Caudate nucleus (tissue), 63 donors: ENCODE measurements at places on chromosomes 5 and 9.

GRCh38 chr9:107750741-107751566 is 261.4 kb upstream of the KLF4 start:
- peak; percentile 55 for DNase-seq

- no peak for DNase-seq
Observed at GRCh38 chr5:462051-462481, 19.1 kb downstream of the EXOC3 start.

- DNase-seq, result no peak
Observed at GRCh38 chr5:33322632-33323031, 118.1 kb upstream of the TARS1 start.

DNA sequence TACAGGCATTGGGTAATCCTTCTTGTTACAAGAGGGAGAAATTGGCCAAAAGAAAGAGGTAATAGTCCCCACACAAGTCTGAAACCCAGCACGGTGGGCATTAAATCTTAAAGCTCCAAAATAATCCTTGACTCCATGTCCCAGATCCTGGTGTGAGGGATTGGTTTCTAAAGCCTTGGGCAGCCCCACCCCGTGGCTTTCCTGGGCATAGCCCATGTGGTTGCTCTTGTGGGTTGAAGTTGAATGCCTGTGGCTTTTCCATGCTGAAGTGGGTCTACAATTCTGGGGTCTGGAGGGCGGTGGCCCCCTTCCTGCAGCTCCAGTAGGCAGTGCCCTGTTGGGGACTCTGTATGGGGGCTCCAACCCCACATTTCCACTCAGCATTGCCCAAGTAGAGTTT is 91.8 kb upstream of the LARP1 start:
- DNase-seq, result no peak

GRCh38 chr5:60248901-60249300 is 355.4 kb upstream of the PDE4D start:
- no peak for DNase-seq

GRCh38 chr9:24036459-24036858 is 210.4 kb upstream of the ELAVL2 start:
- DNase-seq, result no peak

DNA sequence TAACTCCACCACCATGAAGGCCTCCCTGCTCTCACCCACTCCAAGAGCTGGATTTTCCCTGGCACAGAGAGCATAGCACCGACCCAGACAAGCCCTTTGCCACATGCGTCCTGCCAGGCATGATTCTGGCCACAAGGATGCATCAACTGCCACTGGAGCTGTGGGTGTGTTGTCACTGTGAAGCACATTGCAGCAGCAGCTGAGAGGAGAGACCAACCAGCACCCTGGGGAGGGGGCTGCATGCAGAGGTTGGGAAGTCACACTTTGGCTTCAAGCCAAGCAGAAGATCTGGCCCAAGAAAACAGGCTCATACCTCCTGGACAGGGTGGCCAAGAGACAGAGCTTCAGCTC is 22.6 kb upstream of the PTGES start:
- DNase-seq, result no peak

DNA sequence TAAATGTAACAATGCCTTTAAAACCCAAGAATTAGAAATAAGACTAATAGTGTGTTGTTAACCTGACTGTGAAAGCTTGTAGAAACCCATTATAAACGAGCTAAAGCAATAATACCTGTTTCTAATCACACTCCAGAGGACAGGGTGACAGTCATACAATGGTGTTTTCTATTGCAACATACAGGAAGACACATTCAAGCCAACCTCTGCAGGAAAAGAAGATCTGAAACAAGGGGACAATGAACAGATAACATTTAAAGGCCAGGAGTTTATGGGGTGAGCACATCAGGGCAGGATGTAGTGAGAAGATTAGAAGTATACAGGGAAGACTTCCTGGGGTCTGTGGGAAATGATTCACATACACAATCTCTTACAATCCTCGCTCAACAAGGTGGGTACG is 13.8 kb downstream of the BARHL1 start:
- no peak for DNase-seq

DNA sequence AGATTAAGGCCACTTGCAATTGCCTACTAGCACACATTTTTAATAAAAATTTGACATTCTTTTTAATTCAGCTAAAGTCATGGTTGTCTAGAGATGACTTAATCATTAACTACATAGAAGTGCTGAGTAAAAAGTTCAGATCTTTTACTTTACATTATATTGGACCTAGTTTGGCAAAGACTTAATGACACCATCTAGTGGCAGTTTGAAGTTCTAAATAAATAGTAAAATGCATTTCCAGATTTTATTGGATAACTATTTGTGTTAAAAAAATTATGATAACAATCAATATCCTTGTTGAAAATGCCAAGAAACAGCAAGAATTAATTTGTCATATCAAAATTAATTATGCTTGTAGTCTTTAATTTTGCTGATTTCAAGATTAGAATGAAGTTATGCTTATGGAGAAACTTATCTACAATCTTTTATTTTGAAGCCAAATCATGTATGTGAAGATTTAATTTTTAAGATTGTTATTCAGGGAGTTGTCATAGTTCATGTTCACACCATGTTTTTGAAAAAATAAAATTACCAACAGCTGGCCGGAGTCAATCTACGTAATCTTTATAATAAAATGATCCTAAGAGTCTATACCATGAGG is 69.6 kb upstream of the PJA2 start:
- no peak for DNase-seq

DNA sequence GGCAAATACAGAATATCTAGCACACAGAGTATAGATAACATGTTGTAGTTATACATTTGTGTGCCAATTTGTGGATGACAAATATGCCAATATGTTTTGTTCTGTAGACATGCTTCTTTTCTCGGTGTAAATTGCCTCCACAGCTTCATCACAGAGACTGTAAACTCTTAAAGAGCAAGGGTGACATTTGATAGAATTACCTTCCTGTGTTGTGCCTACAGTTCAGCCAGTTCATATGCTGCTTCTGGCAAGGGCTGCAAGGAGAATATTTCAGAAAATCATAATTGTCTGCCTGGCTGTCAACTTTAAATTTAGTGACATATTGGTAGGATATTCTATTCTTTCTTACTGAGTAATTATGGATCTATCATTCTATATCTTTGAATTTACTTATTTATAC is 155.1 kb downstream of the MAT2B start:
- no peak for DNase-seq

DNA sequence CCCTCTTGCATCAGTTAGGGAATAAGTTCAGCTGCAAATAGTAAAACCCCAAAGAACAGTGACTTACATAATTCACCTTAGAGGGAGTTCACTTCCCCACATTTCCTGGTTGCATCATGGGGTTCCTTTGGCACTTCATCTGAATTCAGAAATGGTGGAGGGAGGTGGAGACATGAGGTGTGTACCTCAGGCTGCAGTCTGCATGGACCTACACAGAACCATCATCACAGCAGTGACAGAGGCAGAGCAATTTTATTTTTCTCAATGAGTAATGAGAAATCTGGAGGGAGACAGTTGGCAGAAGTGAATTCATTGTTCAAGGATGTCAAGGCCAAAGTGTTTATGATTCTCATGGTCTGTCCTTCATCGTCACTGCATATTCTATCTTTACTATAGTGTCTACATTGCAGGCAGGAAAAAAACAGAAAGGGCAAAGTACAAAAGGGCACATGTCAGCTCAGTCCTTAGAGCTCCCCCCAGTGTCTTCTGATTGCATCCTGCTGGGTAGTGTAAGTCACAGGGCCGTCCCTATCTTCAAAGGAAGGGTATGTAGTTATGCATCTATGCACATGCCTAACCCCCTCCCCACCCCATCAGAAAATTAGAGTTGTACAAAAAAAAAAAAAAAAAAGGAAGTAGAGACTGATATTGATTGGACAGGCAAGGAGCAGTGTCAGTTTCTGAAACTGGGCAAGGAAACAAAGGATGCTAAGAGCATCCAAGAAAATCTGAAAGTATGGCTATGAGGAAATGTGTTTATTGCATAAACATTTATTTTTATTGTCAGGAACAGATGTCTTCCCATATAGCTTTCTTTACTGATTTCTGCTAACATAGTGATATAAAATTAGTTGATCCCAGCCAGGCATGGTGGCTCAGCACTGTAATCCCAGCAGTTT is 132.7 kb upstream of the APC start:
- no peak for DNase-seq

DNA sequence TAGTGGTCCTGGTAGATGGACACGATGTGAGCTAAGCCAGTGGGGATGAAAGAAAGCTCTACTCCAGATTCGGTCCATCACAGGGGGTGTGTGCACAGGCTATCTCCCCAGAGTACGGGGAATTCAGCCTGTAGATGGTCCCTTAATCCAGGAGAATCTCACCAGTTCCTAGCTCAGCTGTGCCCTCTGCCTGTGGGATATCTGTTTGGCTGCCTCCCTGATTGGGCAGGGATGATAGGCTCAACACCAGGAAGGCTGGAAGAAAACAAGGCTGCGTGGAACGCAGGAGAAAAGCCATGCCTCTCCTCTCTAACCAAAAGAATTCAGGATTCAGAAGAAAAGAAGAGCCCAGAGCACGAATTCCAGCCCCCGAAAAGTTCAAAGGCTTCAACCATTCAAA is 40.9 kb downstream of the VLDLR start:
- DNase-seq, result no peak

GRCh38 chr5:139835656-139836055 is 40.0 kb downstream of the PSD2 start:
- no peak for DNase-seq

- no peak for DNase-seq
Observed at GRCh38 chr5:140631036-140631417, 1.9 kb downstream of the CD14 start.

DNA sequence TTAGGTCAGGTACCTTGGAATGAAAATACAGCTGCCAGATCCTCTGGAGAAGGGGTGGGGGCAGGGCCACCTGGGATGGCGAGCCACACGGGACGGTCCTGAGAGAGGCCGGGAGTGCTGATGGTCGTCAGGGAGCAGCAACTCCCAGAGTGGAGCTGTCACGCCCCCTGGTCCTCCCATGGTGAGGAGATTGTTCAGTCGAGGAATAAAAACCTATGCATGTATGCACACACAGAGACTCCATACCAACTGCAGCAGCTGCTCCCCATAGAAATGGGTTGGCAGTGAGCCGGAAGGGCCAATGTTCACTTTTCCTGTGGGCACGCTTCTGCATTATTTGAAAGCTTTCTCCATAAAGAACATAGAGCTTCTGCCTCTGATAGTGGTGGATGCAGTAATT is 45.2 kb upstream of the SEMA4D start:
- no peak for DNase-seq

DNA sequence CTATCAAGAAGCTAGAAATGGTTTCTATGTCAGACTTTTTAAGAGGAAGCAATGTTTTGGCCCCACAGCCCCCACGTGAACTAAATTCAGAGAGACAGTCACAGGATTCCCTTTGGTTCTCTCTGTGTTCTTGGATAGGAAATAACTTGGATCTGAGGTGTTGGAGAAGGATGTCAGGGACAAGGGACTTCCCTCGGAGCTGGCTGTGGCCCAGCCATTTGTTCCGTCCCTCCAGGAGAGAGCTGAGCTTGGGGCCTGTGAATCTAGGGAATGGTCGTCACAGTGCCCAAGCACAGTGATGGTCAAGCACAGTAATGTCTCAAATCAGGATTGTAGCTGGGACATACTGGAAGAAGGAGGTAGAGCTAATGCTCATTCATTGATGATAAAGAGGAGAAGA is 2.0 kb downstream of the C7 start:
- no peak for DNase-seq

DNA sequence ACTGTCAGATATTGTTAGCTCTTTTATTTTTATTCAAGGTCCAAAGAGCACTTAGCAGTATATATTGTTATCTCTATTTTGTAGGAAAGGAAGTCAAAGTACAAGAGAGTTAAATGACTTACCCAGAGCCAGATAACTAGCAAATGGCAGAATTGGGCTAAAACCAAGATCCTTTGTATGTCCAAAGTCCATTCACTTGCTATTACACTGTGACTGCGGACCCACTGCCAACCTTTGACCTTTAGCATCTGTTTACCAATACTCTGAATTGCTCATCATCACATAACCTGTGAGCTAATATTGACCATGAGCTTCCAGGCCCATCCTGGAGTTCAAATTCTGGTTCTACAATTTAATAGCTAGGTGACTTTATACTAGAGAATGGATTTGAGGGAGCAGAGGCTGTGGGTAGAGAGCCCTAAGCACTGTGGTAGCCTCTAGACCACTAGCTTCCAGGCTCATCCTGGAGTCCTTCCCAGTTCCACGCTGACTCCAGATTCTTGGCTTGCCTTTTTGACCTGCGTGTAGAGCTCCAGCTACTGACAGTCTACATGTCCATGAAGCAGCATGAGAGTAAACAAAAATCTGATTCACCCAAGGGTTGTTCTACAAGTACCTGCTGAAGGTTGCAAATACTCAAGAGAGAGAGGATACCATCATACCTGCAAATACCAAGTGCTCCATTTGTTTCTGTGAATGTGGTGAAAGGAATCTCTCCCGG is 424.0 kb downstream of the SH3GL2 start:
- DNase-seq, result no peak

DNA sequence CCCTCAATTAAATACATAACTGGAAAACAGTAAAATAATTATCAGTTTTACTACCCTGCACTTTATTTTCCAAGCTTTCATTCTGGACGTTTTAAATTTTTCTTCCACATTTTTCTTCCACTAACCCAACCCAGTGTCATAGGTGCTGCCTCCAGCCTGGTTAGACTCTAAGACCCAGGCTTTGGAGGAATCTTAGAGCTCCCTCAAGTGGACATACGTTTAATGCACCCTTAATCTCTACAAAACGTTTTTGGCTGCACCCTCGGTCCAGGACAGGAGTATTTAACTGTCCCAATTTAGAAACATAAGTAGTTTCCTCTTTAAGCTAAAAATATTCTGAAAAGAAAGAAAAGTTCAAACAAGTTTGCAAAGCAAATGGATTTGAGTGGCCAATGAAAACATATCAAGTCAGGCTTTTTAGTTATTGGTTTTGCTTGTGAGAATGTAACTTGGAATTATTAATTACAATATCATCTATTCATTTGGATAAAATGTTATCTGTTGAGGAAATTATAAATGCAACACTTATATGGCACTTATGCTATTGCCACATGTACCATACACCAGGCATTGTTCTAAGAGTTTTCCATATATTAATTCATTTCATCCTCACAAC is 38.9 kb downstream of the CDH6 start:
- DNase-seq, result no peak

DNA sequence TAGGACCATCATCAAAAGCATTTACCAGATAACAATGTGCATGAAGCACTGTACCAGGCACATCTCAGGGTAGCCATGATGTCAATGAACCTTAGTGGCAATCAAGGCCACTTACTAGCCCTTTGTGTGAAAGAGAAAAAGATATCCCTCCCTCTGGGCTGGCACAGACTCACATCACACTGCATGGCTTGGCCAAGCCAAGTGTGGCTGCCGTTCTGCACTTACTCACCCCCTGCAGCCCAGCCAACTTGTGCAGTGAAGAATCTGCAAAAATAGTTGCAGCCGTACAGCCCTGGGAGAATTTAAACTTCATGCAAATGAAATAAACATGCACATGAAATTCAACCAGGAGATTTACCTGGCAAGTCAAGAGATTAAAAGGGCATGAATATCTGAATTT is 333.5 kb downstream of the DEPDC1B start:
- no peak for DNase-seq

GRCh38 chr9:115341426-115341825 is 223.5 kb upstream of the TNC start:
- no peak for DNase-seq

GRCh38 chr5:138745268-138745667 is 8.0 kb upstream of the CTNNA1 start:
- DNase-seq, result no peak

GRCh38 chr5:3092664-3093063 is 341.2 kb upstream of the IRX2 start:
- no peak for DNase-seq
